ENCODE measurements at places on chromosomes 5 and 9.

- DNase-seq = no peak
Measured at GRCh38 chr9:36318212-36318802, 60.1 kb upstream of the GNE start.

- no peak for DNase-seq
Measured at GRCh38 chr9:7790022-7790818, 9.4 kb downstream of the DMAC1 start.

DNA sequence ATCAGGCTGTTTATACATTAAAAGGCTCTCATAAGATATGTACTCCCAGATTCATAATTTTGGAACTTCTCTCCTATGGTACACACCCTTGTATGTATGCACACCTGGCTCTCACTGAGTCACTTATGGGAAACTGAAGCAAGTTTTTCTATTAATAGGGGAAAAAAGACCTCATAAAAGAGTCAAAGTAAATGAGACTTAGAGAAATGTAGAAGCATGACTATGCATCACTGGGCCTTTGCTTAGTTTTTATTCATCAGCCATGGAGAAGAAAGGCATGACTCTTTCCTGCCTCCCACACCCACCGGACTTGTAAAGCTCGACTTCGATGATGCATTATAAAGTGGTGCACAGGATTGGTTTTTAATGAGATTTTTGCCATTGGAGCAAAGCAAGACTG is 28.2 kb downstream of the MTAP start:
- no peak for DNase-seq

DNA sequence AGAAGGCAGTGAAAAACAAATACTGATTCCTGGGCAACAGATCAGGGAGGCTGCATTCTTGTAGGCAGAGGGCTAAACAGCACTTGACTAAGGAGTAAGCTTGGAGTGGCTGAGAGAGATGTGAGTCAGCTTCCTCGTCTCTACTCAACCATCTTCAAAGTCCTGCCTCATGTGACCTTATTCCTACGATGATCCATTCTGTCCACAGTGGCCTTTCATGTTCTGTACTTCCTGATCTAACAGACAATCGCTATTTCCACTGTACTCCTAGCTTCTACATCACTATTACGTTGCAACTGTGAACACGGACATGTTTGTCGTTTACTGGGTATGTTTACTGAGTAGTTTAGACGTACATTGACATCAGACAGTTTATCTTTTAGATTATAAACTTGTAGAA is 365.4 kb downstream of the ARL15 start:
- DNase-seq = no peak

DNA sequence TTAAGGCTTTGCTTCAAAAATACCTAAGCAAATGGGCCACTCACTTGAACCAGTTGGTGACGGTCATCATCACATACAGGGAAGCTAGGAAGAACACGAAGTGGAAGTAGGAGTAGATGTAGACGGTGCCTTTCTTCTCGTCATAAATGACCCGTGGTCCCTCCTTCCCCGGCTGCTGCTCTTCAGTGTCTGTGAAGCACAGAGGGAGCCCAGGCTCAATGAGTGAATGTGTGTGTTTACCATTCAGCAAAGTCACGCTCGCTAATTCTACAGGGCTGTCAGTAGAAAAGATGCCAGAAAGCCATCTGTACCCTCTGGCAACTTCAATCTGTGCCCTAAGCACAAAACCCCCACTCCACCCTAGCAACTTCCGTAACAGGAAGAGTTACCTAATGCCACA is 109.8 kb downstream of the SERINC5 start:
- DNase-seq = no peak

GRCh38 chr5:67873935-67874334 is 341.6 kb upstream of the PIK3R1 start:
- no peak for DNase-seq

DNA sequence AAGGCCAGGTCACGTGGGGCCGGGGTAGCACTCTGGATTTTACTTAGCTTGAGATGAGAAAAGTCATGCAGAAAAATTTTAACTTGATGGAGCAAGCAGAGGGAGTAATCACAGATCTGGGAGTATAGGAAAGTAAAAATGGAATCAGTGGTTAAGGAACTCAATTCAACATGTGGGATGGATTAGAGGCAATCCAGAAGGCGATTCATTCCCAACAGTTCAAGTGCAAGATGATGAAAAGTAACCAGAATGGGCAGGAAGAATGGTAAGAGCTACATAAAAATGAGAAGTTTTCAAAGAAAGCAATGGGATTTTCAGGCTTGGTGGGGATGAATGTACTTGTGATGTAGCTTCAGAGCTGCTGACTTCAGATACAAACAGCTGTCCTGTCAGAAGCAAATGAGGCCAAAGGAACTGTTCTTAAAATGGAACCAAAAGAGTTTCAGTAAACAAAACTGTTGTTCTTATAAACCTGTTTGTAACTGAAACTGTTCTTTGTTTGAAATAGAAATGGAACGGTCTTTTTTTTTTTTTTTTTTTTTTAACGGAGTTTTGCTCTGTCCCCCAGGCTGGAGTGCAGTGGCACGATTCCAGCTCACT is 5.6 kb upstream of the SEC24A start:
- DNase-seq = no peak

Data from GOT3 (cell line).